ENCODE measurements at places on chromosomes 5 and 9.

DNA sequence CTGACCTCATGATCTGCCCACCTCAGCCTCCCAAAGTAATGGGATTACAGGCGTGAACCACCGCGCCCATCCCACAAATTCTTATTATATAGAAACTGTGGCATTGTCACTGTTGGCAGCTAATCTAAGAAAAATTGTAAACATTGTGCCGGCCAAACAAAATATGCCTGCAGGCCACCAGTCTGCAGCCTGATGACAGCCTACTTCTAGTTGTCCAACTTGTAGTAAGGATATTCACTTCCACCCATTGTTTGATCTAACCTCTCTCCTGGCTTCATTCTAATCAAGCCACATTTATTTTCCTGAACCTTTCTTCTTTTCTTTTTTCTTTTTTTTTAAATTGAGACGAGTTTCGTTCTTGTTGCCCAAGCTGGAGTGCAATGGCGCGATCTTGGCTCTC lies 13.7 kb upstream of the TMED9 start:
- DNase-seq, result no peak

- DNase-seq, result no peak
These were observed 6.6 kb upstream of the XPA start for GRCh38 chr9:97703437-97704344.

GRCh38 chr5:179614745-179615144 lies 8.7 kb downstream of the HNRNPH1 start:
- DNase-seq, result no peak

DNA sequence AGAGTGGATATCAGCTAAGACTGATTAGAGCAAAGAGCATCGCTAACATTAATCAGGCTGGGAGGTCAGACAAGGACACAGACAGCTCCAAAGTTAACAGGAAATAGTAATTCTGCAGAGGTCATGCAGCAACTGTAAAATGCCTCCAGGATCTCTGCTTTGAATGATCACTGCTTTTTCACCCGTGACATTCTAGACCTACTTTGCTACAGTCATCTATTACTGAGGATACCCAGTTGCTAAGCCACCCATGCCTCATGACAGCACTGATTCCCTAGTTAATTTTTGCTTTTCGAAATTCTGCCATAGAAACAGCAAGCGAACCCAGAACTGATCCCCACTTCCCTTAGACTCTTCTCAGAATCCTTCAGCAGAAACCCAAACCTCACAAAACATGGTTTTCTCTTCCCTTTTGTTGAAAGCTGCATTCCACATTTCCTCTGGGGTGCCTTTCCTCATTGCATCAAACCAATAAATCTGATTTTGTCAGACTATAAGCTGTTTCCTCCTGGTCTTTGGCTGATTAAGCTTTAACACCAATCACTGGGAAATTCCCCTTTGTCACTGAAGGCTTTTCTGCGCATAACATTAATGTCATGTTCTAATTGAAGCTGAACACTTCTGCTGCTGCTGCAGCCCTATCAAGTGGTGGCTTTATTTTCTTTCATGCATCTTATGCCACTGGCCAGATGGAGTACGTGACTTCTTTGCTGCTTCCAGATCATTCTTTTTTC lies 201.1 kb upstream of the CHD1 start:
- no peak for DNase-seq

- no peak for DNase-seq
These were observed 7.2 kb upstream of the TLR4 start for GRCh38 chr9:117697046-117697445.
